Activated naive CD8-positive, alpha-beta T cell treated with anti-CD3 and anti-CD28 coated beads, Interleukin-2, amount 10 ng/mL, durations not matched to agents 7 days and 5 days (primary cell): ENCODE measurements at places on chromosomes 13 and 19. TPM values are rescaled to one million over a fixed set of nuclear protein-coding genes. Genes with fewer than 3 reads are reported as not detected.

DNA sequence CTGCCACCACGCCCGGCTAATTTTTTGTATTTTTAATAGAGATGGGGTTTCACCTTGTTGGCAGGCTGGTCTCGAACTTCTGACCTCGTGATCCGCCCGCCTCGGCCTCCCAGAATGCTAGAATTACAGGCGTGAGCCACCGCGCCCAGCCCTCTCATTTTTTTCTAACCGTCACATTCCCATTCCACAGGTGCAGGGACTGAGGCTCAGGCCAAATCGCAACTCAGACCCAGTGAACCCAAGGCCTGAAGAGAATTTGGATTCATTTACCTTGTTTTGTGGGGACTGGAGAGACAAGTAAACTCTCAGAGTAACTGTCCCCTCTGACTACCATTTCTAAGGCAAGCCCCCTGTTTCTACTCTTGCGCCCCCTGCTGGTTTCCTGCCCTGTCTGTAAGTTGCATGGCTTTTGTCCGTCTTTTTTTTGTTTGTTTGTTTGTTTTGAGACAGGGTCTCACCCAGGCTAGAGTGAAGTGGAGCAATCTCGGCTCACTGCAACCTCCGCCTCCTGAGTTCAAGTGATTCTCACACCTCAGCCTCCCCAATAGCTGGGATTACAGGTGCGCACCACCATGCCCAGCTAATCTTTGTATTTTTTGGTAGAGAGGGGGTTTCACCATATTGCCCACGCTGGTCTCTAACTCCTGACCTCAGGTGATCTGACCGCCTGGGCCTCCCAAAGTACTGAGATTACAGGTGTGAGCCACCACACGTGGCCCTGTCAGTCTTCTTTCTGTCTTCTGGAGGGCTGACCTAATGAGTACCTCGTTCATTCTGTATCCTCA lies 2.3 kb upstream of the STRN4 start:
- H3K27me3 ChIP-seq: no peaks in the 10 kb centered on the region
- H3K36me3 ChIP-seq: peaks cover 9% of the 10 kb centered on the region
- no peak overlapping the region for H3K27ac ChIP-seq
- H3K4me1 ChIP-seq: peaks cover 27% of the 10 kb centered on the region
- DNase-seq: peak; percentile 76
- no peak overlapping the region for H3K4me3 ChIP-seq

DNA sequence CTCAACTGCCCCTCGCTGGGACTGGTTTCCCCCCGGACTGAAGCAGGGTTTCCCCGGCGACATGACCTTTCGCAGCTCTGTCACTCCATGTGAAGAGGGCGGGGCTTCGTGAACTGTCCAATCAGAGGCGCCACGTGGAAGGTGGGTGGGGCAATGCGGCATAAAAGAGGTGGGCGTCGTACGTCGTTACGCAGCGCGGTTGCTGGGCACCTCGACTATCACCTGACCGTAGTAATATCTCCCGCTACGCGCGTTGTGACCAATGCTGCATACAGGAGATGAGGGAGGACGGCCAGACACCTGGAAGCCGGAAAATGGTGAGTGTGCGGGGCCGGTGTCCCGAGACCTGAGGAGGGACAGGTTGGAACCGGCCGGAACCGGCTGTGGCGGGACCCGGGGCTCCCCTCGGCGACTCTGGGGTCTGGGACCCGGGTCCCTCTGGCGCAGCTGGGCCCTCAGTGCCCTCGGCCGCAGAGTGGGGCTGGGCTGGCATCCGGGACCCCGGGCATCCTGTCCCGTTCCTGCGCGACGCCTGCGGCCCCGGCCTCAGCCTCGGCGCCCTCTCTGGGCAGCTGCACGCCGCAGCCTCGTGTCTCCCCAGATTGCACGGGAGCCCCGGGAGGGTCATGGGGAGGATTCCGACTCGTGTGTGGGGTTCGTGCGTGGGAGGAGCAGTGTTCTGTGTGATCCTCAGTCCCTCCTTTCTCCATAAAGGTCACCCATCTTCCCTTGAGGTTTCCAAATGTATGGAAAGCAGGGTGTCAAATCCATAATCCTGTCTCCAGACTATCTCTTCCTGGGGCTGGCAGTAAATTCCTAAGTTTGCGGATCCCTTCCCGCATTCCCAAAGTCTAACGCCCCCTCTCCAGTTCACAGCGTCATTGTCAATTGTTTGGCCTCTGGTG lies 32.2 kb downstream of the ZNF136 start:
- H3K27ac ChIP-seq: peak overlapping the region; percentile 70
- no peaks in the 10 kb centered on the region for H3K27me3 ChIP-seq
- H3K4me3 ChIP-seq: peak overlapping the region; percentile 79
- peaks cover 11% of the 10 kb centered on the region for H3K4me1 ChIP-seq
- peaks cover 63% of the 10 kb centered on the region for H3K36me3 ChIP-seq

GRCh38 chr13:24267274-24267673 lies 42.1 kb upstream of the C1QTNF9 start:
- H3K27me3 ChIP-seq: no peaks in the 10 kb centered on the region
- DNase-seq: no peak
- H3K4me1 ChIP-seq: peaks cover 81% of the 10 kb centered on the region
- peaks cover 22% of the 10 kb centered on the region for H3K36me3 ChIP-seq

DNA sequence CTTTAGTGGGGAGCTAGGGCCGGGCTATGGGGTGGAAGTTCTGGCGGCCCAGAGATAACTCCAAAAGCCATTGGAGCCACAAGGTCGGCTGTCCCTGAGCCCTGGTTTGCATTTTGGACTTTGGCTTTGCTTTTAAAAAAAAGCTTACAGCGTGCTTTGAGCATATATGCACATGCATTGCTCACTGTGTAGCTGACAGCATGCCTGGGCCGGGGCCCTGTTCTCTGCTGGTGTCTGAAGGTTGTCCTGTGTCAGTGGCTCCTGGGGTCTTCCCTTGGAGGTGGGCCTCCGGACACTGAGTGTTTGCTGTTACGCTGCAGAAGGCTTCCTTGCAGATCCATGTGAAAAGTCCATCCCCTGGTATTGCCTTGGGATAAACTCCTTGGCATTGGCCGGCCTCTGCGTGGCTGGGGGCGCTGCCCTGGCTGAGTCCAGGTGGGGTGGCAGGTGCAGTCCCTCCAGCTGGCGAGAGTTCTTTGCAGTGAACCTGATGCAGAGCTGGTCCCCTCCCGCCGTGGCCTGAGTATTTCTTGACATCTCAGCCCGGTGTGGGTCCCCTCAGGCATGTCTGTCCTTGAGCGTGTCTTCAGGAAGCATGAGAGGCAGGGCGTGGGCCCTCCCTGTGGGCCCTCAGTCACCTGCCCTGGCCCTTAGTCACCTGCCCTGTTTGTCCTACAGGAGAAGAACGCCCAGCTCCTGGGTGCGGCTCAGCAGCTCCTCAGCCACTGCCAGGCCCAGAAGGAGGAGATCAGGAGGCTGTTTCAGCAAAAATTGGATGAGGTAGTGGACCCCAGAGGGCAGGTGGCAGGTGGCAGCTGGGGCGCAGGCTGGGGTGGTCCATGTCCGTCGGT lies 23.0 kb downstream of the PLEKHJ1 start:
- no peak for DNase-seq
- no peak overlapping the region for H3K4me3 ChIP-seq
- H3K4me1 ChIP-seq: peaks cover 3% of the 10 kb centered on the region
- H3K36me3 ChIP-seq: peaks cover 10% of the 10 kb centered on the region

DNA sequence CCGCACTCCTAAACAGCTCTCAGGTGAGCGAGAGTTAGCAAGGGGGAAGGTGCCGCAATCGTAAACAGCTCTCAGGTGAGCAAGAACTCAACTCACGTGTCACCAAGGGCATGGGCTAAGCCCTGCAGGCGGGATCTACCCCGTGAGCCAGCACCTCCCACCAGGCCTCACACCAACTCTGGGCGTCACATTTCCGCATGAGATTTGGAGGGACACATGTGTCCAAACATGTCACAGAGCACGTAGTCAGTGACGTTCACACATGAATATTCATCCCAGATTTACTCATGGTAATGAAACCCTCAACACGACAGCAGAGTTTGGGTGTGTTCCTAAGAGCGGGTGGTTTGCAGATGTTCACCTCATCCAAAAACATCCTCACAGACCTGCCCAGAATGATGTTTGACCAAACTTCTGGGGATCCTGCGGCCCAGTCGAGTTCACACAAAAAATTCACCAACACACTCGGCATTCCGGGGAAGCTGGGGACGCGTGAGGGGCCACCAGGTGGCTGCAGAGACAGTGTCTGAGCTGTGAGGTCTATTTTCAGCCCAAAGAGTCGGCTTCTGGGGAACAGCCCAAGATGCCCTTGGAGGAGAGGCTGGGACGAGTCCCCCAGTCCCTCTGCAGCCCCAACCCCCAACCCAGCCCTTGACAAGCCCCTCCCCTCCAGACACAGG lies 19.6 kb downstream of the C2CD4C start:
- no peak overlapping the region for H3K27ac ChIP-seq
- H3K4me3 ChIP-seq: no peak overlapping the region
- H3K36me3 ChIP-seq: peaks cover 6% of the 10 kb centered on the region
- H3K4me1 ChIP-seq: peaks cover 2% of the 10 kb centered on the region
- DNase-seq: no peak

GRCh38 chr13:32940601-32941000 lies 75.6 kb upstream of the KL start:
- peaks cover 18% of the 10 kb centered on the region for H3K4me1 ChIP-seq
- peak; percentile 27 for DNase-seq
- peaks cover 5% of the 10 kb centered on the region for H3K27me3 ChIP-seq
- peaks cover 2% of the 10 kb centered on the region for H3K36me3 ChIP-seq
- H3K27ac ChIP-seq: peak overlapping the region; percentile 65
- H3K4me3 ChIP-seq: peak overlapping the region; percentile 45

- no peak overlapping the region for H3K27ac ChIP-seq
- H3K4me3 ChIP-seq: peak overlapping the region; percentile 65
- H3K36me3 ChIP-seq: peaks cover 10% of the 10 kb centered on the region
Observed at GRCh38 chr19:46017095-46017429, 5.8 kb downstream of the PGLYRP1 start.

- no peak overlapping the region for H3K27ac ChIP-seq
- peaks cover 24% of the 10 kb centered on the region for H3K4me1 ChIP-seq
- DNase-seq: no peak
- peaks cover 13% of the 10 kb centered on the region for H3K36me3 ChIP-seq
- no peak overlapping the region for H3K4me3 ChIP-seq
Observed at GRCh38 chr13:46578590-46578975, 25.6 kb downstream of the LRCH1 start.

DNA sequence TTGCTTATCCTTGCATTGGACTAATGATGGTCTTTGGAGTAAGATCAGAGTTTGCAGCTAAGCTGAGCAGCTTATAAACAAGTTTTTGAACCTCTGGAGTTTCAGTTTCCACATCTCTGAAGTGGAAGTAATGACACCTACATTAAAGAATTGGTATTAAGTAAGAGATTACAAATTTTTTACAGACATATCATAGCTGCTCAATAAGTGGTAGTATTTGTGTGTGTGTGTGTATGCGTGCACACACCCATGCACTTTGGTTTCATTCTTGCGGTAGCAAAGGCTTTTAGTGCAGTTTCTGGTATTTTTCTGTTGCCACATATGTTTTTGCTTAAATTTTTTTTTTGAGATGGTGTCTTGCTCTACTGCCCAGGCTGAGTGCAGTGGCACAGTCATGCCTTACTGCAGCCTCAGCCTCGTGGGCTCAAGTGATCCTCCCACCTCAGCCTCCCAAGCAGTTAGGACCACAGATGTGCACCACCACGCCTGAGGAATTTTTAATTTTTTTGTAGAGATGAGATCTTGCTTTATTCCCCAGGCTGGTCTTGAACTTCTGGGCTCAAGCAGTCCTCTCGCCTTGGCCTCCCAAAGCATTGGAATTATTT lies 4.5 kb downstream of the NAA16 start:
- peak overlapping the region; percentile 65 for H3K4me3 ChIP-seq
- peaks cover 22% of the 10 kb centered on the region for H3K36me3 ChIP-seq
- no peaks in the 10 kb centered on the region for H3K27me3 ChIP-seq
- H3K4me1 ChIP-seq: peaks cover 32% of the 10 kb centered on the region

- no peaks in the 10 kb centered on the region for H3K4me1 ChIP-seq
- peaks cover 2% of the 10 kb centered on the region for H3K27me3 ChIP-seq
- no peak for DNase-seq
- no peak overlapping the region for H3K4me3 ChIP-seq
- no peaks in the 10 kb centered on the region for H3K36me3 ChIP-seq
Observed at GRCh38 chr19:4568886-4569285, 9.4 kb upstream of the SEMA6B start.

- H3K4me1 ChIP-seq: peaks cover 30% of the 10 kb centered on the region
- H3K27ac ChIP-seq: no peak overlapping the region
- DNase-seq: no peak
- H3K36me3 ChIP-seq: no peaks in the 10 kb centered on the region
- H3K27me3 ChIP-seq: no peaks in the 10 kb centered on the region
- no peak overlapping the region for H3K4me3 ChIP-seq
Observed at GRCh38 chr19:13887018-13887436, 10.1 kb downstream of the NANOS3 start.

- no peaks in the 10 kb centered on the region for H3K36me3 ChIP-seq
- H3K4me3 ChIP-seq: no peak overlapping the region
- H3K4me1 ChIP-seq: no peaks in the 10 kb centered on the region
- H3K27me3 ChIP-seq: no peaks in the 10 kb centered on the region
- DNase-seq: no peak
Observed at GRCh38 chr19:30888937-30889336, 460.3 kb downstream of the TSHZ3 start.

DNA sequence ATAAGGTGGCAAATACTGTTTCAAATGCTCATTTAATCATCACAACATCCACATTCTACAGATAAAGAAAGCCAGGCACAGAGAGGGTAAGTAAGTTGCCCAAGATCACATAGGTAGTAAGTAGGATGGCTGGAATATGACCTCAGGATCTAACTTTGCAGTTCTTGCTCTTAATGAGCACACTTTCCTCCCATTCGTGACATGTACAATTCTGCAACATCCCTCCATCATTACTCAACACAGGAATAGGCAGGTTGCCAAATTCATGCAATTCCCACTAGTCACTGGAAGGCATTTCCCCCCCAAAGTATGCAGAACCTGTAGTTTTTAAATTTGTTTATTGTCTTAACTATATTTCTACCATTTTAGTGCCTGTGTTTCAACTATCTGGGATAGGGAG lies 109.2 kb downstream of the OLFM4 start:
- no peaks in the 10 kb centered on the region for H3K4me1 ChIP-seq
- no peaks in the 10 kb centered on the region for H3K36me3 ChIP-seq
- no peak overlapping the region for H3K27ac ChIP-seq
- H3K27me3 ChIP-seq: no peaks in the 10 kb centered on the region

DNA sequence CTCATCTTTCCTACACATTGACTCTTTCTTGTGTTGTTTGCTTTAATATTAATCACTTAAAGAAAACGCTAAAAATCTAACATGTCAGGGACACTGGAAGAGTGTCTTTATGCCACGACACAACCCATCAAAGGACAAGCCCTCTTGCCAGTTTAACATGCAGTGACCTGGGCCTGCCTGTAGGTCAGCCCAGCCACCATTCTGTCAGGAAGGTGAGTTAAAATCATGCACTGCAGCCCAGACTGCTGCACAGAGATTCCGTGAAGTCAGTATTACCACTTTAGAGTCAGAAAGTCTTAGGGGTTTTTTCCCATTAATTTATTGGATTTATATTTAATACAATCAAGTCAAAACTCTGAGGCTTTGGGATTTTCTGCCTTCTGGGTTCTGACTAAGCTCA lies 58.0 kb downstream of the TNFRSF19 start:
- no peaks in the 10 kb centered on the region for H3K36me3 ChIP-seq
- H3K27me3 ChIP-seq: peaks cover 4% of the 10 kb centered on the region

- no peak for DNase-seq
- H3K27me3 ChIP-seq: peaks cover 8% of the 10 kb centered on the region
- H3K27ac ChIP-seq: no peak overlapping the region
- H3K36me3 ChIP-seq: no peaks in the 10 kb centered on the region
- H3K4me3 ChIP-seq: no peak overlapping the region
Observed at GRCh38 chr13:101925731-101926130, 473.3 kb downstream of the ITGBL1 start.

- H3K4me3 ChIP-seq: no peak overlapping the region
- no peak for DNase-seq
- peaks cover 15% of the 10 kb centered on the region for H3K4me1 ChIP-seq
- H3K27ac ChIP-seq: no peak overlapping the region
Observed at GRCh38 chr19:6693056-6693471, 23.1 kb upstream of the TNFSF14 start.

LYPD4 gene
- not detected for total RNA-seq

BORCS8 gene
- 31.9 TPM for total RNA-seq

KLK2 gene
- not detected for total RNA-seq

PGLYRP2 gene
- 0.19 TPM for total RNA-seq

PLIN4 gene
- total RNA-seq: 0.06 TPM

CGB8 gene
- total RNA-seq: not detected

SHISA2 gene
- 0.94 TPM for total RNA-seq
